Colonic mucosa (tissue), 4 donors: ENCODE measurements at places on chromosomes 12 and 14. TPM values are rescaled to one million over a fixed set of nuclear protein-coding genes. Genes with fewer than 3 reads are reported as not detected.
A peak's percentile ranks its signal among the peaks of the same experiment; 100 is the strongest.

DNA sequence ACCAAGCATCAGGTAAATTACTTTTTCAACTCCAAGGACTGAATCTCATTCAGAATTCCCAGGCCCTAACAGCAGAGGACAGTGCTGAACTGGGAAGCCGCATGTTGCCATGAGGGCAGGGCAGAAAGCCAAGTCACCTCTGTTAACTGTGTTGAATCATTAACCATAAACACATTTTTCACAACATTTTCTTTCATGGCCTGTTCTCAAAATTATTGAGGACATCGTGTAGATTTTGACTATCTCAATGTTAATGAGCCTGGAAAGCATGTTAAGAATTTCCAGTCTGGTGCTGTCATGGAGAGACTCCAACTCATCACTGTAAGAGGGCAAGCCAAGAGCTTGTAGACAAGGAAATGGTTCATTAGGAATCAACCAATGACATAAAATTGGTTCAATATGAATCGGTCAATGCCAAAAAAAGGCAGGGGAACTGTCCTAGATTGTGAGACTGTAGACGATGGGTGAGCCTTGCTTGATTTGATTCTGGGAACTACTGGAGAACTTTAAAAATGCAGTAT lies 33.7 kb downstream of the CPM start:
- no peaks in the 10 kb centered on the region for H3K4me1 ChIP-seq
- H3K36me3 ChIP-seq, result no peaks in the 10 kb centered on the region
- H3K4me3 ChIP-seq, result no peak overlapping the region
- no peaks in the 10 kb centered on the region for H3K27me3 ChIP-seq
- H3K27ac ChIP-seq, result no peak overlapping the region
- peak; percentile 74 for DNase-seq

The TMPRSS12 gene
- not detected for total RNA-seq

The ACSS3 gene
- total RNA-seq, result 1.6 TPM

GRCh38 chr12:61808856-61809255 lies 451.3 kb upstream of the USP15 start:
- DNase-seq, result no peak
- no peak overlapping the region for H3K27ac ChIP-seq
- H3K36me3 ChIP-seq, result no peaks in the 10 kb centered on the region
- no peaks in the 10 kb centered on the region for H3K27me3 ChIP-seq
- H3K4me3 ChIP-seq, result no peak overlapping the region

GRCh38 chr12:29164477-29165393 lies 15.7 kb downstream of the FAR2 start:
- H3K27me3 ChIP-seq, result no peaks in the 10 kb centered on the region
- no peaks in the 10 kb centered on the region for H3K36me3 ChIP-seq
- peaks cover 11% of the 10 kb centered on the region for H3K4me1 ChIP-seq
- H3K4me3 ChIP-seq, result no peak overlapping the region
- no peak for DNase-seq

DNA sequence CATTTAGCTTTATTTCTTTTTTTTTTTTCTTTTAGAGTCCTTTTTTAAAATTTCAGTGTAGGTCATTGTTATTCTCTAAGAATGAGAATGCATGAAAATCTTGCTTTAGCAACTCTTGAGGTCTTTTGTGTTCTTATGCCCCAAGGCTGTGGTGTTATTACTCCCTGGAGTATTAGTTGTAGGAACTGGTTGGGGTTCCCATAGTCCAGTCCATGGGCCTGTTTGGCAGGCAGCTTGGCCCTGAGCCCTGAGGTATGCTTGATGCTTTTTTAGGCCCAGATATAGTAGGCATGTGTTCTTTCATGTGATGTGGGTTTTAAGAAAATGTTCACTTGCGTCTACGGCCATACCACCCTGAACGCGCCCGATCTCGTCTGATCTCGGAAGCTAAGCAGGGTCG lies 1.6 kb downstream of the FAM234B start:
- DNase-seq, result no peak
- H3K4me1 ChIP-seq, result no peaks in the 10 kb centered on the region
- H3K27me3 ChIP-seq, result peaks cover 36% of the 10 kb centered on the region
- H3K4me3 ChIP-seq, result no peak overlapping the region

GRCh38 chr14:71206123-71206522 lies 298.9 kb downstream of the PCNX1 start:
- H3K27ac ChIP-seq, result no peak overlapping the region
- H3K27me3 ChIP-seq, result no peaks in the 10 kb centered on the region
- H3K4me1 ChIP-seq, result no peaks in the 10 kb centered on the region
- no peak for DNase-seq
- no peak overlapping the region for H3K4me3 ChIP-seq
- H3K36me3 ChIP-seq, result no peaks in the 10 kb centered on the region

The TMCC3 gene
- total RNA-seq, result 21.4 TPM

- H3K36me3 ChIP-seq, result no peaks in the 10 kb centered on the region
- H3K27ac ChIP-seq, result no peak overlapping the region
- no peaks in the 10 kb centered on the region for H3K4me1 ChIP-seq
- H3K27me3 ChIP-seq, result no peaks in the 10 kb centered on the region
- no peak overlapping the region for H3K4me3 ChIP-seq
Measured at GRCh38 chr14:76929927-76930326, 98.6 kb downstream of the IRF2BPL start.

DNA sequence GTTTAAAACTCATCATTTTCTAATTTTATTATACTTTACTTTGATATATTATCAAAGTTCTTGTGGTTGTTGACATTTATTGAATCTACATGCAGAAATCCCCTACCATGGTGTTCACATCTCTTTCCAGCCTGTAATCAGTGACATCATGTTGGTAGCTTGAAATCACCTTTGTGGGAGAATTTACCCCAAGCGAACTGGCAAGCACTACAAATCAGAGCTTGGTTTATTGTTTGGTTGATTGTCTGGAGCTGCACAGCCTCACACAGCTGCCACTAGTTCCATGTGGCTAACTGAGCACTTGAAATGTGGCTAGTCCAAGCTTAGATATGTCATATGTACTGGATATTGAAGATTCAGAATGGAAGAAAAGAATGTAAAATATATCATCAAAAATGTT lies 15.4 kb upstream of the KRT5 start:
- no peaks in the 10 kb centered on the region for H3K36me3 ChIP-seq
- no peaks in the 10 kb centered on the region for H3K27me3 ChIP-seq
- no peak overlapping the region for H3K27ac ChIP-seq
- no peak for DNase-seq
- no peaks in the 10 kb centered on the region for H3K4me1 ChIP-seq
- H3K4me3 ChIP-seq, result no peak overlapping the region

DNA sequence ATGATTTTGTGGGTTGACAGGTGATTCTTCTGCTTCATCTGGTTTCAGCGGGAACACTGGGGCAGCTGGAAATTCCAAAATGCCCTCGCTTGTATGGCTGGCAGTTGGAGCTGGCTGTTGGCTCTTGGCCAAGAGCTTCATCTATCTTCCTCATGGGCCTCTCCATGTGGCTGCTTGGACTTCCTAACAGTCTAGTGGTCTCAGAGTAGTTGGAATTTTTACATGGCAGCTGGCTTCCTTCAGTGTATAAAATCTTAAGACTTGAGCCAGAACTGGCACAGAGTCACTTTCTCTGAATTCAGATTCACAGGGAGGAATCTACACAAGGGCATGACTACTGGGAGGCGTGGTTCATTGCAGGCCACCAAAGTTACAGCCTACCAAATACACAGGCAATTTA lies 204.9 kb upstream of the RMST start:
- H3K36me3 ChIP-seq, result no peaks in the 10 kb centered on the region
- H3K4me1 ChIP-seq, result no peaks in the 10 kb centered on the region
- H3K4me3 ChIP-seq, result no peak overlapping the region
- H3K27ac ChIP-seq, result no peak overlapping the region
- H3K27me3 ChIP-seq, result no peaks in the 10 kb centered on the region

DNA sequence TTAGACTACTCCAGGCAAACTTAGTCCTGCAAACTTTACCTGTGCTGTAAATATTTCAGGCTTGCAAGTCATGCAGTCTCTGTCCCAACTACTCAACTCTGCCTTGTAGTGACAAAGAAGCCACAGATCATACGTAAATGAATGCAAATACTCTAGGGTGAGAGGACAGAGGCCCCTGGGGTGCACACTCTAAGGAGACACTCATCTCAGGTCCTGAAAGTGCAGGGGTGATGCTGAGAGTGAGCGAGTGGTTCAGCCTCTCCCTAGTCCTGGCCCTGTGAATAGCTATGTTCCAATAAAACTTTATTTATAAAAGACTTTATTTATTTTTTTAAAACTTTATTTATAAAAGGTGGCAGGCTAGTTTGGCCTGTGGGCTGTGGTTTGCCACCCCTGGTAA lies 34.9 kb downstream of the HCAR2 start:
- no peak overlapping the region for H3K4me3 ChIP-seq
- H3K4me1 ChIP-seq, result no peaks in the 10 kb centered on the region
- no peaks in the 10 kb centered on the region for H3K27me3 ChIP-seq

- H3K27ac ChIP-seq, result no peak overlapping the region
- no peak overlapping the region for H3K4me3 ChIP-seq
- no peaks in the 10 kb centered on the region for H3K27me3 ChIP-seq
- H3K36me3 ChIP-seq, result no peaks in the 10 kb centered on the region
Measured at GRCh38 chr14:22432348-22432976, 156.6 kb downstream of the DAD1 start.

The GPRC5D gene
- 0.27 TPM for total RNA-seq

GRCh38 chr14:25062022-25062321 lies 12.0 kb upstream of the STXBP6 start:
- DNase-seq, result no peak
- no peak overlapping the region for H3K4me3 ChIP-seq
- H3K27me3 ChIP-seq, result no peaks in the 10 kb centered on the region
- no peak overlapping the region for H3K27ac ChIP-seq

The CEBPE gene
- total RNA-seq, result not detected

DNA sequence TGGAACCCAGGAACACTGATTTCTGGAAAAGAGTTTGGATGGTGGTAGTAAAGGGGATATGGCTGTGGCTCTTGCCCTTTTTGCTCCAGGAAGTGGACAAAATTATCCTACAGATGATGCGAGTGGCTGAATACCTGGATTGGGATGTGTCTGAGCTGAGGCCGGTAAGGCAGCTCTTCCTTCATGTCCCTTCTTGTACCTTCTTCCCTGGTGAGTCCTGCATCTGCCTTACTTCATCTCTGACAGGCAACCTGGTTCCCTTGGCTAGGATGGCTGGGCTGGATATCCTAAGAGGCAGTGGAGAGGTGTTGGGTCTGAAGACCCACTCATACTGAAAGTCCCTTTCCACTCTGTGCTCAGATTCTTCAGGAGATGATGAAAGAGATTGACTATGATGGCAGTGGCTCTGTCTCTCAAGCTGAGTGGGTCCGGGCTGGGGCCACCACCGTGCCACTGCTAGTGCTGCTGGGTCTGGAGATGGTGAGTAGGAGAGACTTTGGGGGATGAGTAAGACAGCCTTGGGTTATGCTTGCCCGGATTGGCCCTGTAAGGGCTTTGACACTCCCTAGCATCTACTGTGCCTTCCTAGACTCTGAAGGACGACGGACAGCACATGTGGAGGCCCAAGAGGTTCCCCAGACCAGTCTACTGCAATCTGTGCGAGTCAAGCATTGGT lies 8.0 kb downstream of the DGKA start:
- no peak overlapping the region for H3K4me3 ChIP-seq
- no peaks in the 10 kb centered on the region for H3K36me3 ChIP-seq
- no peak for DNase-seq
- H3K27me3 ChIP-seq, result no peaks in the 10 kb centered on the region
- no peaks in the 10 kb centered on the region for H3K4me1 ChIP-seq
- no peak overlapping the region for H3K27ac ChIP-seq

GRCh38 chr12:39368096-39368495 lies 74.8 kb downstream of the KIF21A start:
- no peak overlapping the region for H3K27ac ChIP-seq
- H3K27me3 ChIP-seq, result no peaks in the 10 kb centered on the region
- DNase-seq, result no peak
- no peak overlapping the region for H3K4me3 ChIP-seq
- no peaks in the 10 kb centered on the region for H3K36me3 ChIP-seq

The NEUROD4 gene
- not detected for total RNA-seq

- no peaks in the 10 kb centered on the region for H3K27me3 ChIP-seq
- DNase-seq, result no peak
- H3K27ac ChIP-seq, result no peak overlapping the region
- H3K4me3 ChIP-seq, result no peak overlapping the region
Measured at GRCh38 chr12:132566516-132567131, 43.8 kb downstream of the LRCOL1 start.

DNA sequence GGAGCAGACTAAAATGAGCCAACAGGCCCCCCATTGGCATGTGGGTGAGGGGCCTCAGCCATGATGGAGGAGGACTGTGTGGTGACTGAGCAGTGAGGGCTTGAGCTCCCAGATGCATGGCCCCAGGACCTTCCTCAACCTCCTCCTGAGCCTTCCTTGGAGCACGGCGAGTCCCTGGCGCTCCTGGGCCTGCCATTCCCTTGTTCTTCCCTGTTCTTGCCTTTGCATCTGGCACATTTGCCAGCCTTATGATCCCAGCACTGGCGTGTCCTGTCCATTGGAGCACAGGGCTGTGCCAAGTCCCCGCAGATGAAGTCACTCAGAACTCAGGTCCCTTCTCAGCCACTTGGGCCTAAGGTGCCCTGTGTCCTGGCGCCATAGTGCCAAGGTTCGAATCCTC lies 40.3 kb upstream of the MEG3 start:
- no peaks in the 10 kb centered on the region for H3K4me1 ChIP-seq
- no peaks in the 10 kb centered on the region for H3K36me3 ChIP-seq
- H3K27ac ChIP-seq, result no peak overlapping the region
- no peak for DNase-seq
- no peaks in the 10 kb centered on the region for H3K27me3 ChIP-seq

The TAS2R7 gene
- not detected for total RNA-seq
